ENCODE measurements at places on chromosomes 3 and 15. TPM values are rescaled to one million over a fixed set of nuclear protein-coding genes. Genes with fewer than 3 reads are reported as not detected.

IL17RD gene
- total RNA-seq: 2.5 TPM

PEX11A gene
- 3.1 TPM for total RNA-seq

SLC12A1 gene
- not detected for total RNA-seq

EBLN2 gene
- 12.4 TPM for total RNA-seq

LZTFL1 gene
- 18.0 TPM for total RNA-seq

SKOR1 gene
- total RNA-seq: 0.07 TPM

AADAC gene
- total RNA-seq: not detected

CPEB1 gene
- not detected for total RNA-seq

P2RY13 gene
- total RNA-seq: not detected

MFAP1 gene
- total RNA-seq: 32.7 TPM

SERINC4 gene
- total RNA-seq: not detected

PRSS50 gene
- not detected for total RNA-seq

ECE2 gene
- total RNA-seq: not detected
